ENCODE measurements at places on chromosomes 12 and 14. TPM values are rescaled to one million over a fixed set of nuclear protein-coding genes. Genes with fewer than 3 reads are reported as not detected.

CLEC1B gene
- not detected for total RNA-seq

DNA sequence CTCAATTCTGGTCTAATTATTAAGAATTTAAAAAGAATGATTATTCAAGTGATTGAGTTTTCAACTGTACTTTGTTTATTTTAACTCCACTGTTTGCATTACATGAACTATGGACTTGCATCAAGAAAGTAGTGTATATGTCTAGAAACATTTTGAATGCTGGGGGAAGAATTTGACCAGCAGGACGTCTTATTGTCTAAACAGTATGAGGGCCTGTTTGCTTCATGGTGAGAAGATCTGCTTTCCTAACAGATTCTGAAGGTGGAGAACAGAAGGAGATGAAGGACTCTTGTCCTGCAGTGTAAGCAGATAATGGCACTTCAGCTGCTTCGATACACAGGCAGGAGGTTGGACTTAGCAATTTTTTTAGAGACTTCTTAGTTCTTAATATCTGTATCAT is 176.0 kb downstream of the DACT1 start:
- no peak for DNase-seq

- DNase-seq, result no peak
These were observed 54.3 kb upstream of the TMX1 start for GRCh38 chr14:51185754-51186153.

PCNX4 gene
- 52.9 TPM for total RNA-seq

KRT71 gene
- not detected for total RNA-seq

DNA sequence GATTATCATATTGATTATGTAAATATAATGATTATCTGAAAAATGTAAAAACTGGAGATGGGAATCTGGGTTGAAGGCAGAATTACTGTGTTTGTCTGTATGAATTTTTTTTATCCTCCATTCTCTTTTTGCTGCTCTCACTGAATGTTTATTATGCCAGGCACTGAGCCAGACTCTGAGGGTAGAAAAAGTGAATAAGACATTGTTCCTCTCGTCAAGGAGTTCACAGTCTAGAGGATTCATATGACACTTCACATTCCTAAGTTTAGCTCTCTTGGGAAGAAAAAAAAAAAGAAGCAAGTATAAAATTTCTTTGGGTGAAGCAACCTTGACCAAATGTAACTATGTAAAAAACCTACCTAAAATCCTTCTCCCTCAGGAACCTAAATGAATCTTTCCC is 120.9 kb upstream of the LMO3 start:
- no peak for DNase-seq

DNA sequence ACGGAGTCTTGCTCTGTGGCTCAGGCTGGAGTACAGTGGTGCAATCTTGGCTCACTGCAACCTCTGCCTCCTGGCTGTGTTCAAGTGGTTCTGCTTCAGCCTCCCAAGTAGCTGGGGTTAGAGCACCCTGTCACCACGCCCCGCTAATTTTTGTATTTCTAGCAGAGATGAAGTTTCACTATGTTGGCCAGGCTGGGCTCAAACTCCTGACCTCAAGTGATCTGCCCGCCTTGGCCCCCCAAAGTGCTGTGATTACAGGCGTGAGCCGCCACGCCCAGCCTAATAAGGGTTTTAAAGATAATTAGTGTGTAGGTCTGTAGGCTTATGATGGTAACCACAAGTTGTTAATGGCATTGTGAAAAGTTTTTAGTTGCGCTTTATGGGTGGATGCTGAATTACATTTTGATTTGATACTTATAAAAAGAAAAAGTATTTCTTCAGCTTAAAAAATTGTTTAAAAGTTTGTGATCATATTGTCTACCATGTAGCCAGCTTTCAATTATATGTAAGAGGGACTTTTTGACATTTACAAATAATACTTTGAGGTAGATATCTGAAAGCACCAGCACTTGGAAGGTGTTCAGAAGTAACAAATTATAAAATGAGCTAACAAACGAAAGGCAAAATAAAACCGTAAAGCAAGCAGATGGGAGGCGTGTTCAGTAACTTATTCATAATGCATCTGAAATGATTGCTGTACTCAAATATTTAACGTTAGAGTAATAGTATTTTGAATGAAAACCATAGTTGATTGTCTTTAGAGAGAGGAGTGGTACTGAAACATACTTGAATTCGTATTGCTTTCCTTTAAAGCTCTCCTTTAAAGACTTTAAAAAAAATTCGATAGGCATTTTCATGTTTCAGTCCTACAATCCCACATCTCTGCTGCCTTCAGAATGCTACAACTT is 37.1 kb downstream of the MDM2 start:
- no peak for DNase-seq

- DNase-seq, result no peak
These were observed 15.8 kb upstream of the ERGIC2 start for GRCh38 chr12:29396774-29397173.

DNA sequence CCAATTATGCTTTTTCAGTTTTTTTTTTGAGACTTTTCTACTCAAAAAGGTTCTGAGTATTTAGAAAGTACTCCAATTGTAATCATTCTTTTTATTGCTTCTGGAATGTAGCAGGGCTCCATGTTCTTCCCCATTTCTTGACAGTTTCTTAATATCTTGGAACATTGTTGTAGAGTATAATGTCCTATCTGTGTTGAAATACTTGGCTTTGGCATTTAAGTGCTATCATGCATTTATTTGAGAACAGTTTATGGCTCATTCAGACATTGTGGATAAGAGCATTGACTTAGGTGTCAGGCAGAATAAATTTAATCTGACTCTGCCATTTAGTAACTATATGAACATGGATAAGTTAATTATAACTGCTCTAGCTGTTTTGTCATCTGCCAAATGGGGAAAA is 28.3 kb downstream of the ADIPOR2 start:
- no peak for DNase-seq

TRHDE gene
- total RNA-seq, result 0.87 TPM

- no peak for DNase-seq
These were observed 68.2 kb upstream of the SLC24A4 start for GRCh38 chr14:92254786-92255185.

RHOJ gene
- total RNA-seq, result 55.1 TPM

GRCh38 chr12:58171914-58172313 is 230.5 kb downstream of the ATP23 start:
- no peak for DNase-seq

GRCh38 chr12:4286228-4286627 is 12.7 kb downstream of the CCND2 start:
- no peak for DNase-seq

DNA sequence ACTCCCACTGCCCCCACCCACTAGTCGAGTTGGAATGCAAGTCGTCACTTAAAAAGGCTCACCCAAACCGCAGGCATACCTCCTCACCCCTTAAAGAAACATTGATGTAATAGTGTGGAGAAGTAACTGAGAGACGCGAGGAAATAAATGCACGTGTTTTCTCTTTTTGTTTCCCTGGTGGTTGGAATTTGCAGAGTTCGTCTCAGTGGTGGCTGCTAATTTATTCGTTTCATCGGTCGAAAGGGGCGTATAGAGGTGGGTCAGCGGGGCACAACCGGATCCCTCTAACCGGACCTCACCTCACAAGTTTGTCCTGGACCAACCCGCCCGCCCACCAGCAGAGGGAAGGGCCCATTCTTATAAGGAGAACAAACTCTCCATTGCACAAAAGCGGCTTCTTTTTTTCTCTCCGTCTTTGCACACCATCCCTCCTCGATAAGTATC is 5.0 kb upstream of the NPAS3 start:
- no peak for DNase-seq

DNA sequence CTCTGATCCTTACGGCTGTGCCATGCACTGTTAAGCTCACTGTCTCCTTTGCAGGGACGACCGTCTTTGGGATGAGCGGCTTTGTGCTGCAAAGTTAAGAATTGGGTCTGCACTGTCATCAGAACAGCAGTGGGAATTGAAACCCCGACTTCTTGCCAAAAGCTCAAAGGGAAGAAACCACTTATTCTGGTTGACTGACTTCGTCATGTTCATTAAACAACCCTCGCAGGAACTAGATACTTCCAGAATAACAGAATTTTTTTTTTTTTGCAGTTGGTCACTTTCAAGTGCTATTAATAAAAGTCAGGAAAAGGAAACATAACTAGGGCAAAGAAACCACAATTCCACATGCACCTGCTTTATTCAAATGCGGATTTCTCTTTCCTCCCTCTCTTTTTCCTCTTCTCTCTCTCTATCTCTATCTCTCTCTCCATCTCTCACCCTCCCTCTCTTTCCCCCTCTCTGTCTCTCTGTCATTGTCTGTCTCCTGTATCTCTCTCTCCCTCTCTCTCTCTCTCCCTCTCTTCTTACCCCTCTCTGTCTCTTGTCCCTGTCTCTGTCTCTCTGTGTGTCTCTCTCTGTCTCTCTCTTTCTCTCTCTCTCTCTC is 12.3 kb upstream of the GLT1D1 start:
- peak; percentile 8 for DNase-seq

DNA sequence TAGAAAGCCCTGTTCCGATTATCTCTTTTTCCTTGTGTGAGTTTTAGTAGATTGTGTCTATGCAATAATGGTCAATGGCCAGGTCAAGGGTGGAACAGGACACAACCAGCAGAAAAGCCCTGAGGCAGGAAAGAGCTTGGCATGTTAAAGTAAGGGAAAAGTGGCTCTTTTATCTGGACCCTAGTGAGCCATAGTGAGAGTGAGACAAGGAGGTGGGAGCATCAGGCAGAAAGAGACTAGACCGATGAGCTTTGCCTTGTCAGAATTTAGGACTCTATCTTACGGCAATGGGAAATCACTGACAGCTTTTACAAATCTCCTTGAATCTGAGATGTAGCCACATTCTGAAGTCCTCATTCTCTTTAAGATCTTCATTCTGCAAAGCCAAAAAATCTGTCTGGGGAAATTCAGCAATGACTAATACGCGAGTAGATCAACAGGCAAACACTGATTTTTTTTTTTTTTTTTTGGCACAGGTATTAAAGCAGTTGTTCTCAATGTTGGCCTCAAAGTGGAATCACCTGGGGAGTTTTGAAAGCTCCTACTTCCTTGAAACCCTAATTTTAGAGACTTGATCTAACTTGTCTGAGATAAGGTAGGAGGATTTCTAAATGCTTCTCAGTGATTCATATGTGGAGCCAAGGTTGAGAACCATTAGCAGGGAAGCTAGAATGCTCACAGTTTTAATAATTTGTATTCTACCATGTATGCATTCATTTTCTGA is 33.9 kb downstream of the TMEM19 start:
- no peak for DNase-seq

MEG3 gene
- total RNA-seq, result not detected

CRIP2 gene
- 264 TPM for total RNA-seq

ATF7 gene
- 44.4 TPM for total RNA-seq

ANG gene
- total RNA-seq, result 7.3 TPM

- DNase-seq, result peak; percentile 96
These were observed 132.6 kb upstream of the MAP1LC3B2 start for GRCh38 chr12:116426391-116427136.

GRCh38 chr14:65156568-65157366 is 54.5 kb upstream of the MAX start:
- DNase-seq, result no peak

DNA sequence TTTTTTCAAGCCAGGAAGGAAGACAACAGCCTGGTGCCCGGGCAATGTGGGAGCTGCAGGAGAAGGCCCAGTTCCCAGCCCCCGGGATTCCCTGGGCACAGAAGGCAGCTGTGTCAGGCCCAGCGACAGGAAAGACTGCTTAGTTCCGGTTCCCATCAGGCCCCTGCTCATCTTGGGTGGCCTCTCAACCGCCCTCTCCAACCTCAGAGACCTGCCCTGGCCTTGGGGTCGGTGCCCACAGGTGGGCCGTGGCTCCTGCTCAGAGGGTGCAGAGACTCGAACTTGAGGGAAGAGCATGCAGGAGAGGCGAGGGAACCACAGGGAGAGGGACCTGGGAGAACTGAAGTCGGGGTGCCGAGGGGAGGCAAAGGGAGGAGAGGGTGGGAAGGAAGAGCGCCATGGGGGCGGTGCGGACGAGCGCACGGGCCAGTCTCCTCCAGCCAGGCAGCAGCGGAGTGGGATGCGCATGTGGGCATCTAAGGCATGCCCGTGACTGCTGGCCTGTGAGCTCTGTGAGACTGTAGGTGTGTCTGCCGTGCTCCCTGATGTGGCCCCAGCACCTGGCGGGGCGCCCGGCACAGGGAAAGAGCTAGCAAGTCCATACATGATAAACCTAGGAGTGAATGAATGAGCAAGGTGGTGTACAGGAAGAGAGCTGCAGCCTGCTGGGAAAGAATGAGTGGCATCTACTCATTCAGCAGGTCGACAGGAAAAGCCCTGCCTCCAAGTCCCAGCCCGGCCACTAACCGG is 42.7 kb downstream of the SSH1 start:
- DNase-seq, result no peak

DNA sequence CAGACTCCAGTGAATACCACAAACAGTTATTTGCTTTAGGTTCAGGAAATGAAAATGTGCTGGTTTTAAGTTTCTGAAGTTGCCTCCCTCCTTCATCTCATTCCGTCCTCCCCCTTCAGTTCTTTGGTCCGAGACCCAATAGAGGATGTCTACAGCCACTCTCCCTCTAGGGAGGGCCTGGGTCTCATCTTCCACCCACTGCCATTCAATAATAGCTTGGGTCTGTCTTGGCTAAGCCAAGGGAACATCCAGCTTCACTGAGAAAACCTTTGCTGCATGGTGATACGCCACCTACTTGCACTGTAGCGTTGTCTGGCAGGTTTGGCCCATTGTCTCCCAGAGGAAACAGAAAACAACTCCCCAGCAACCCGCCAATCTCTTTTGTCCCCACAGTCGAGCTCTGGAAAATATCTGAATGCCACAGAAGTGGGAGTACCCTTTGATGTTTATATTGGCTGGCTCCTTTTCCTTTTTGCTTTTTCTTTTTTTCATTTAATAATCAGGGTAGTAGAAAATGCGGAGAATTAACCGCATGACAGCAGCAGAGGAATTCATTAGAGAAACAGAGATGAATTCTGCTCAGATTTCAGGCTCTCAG is 380.1 kb downstream of the RAD51B start:
- DNase-seq, result no peak

CLEC4D gene
- not detected for total RNA-seq

GRCh38 chr12:112124918-112125249 is 476 bp upstream of the TRAFD1 start:
- no peak for DNase-seq

- DNase-seq, result no peak
These were observed 408.7 kb downstream of the APAF1 start for GRCh38 chr12:99053616-99054362.

DNA sequence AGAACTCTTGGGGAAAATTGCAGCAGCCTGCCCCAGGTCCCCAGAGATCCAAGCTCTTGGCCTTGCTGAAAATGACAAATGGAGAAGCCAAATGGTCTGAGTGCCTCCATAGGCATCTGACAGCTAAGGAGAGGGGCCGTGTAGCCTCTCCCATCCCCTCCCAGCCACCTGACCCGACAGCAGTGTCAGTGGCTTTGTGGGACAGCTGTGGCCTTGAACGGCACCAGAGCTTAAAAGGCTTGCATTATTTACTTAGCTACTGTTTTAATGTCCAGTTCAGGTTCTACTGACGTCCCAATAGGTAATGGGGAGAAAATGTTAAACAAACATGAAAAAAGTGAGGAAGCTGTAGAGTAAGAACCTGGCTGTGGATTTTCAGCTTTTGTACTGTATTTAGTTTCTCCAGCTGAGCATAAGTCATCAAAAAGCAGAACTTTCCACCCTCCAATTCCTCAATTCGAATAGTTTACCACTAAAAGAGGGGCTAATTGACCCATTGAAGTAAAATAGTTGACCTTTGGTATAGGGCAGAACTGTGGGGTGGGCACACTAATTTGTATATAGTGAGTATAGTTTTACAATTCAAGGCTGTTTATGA is 50.0 kb downstream of the FOS start:
- DNase-seq, result no peak

GRCh38 chr12:97148941-97149559 is 242.0 kb downstream of the NEDD1 start:
- no peak for DNase-seq

GARIN6 gene
- total RNA-seq, result not detected

All from chondrocyte (in vitro differentiated cells).